ENCODE measurements at places on chromosomes 1 and 21. TPM values are rescaled to one million over a fixed set of nuclear protein-coding genes. Genes with fewer than 3 reads are reported as not detected.

GRCh38 chr21:14712121-14712715 lies 166.1 kb upstream of the SAMSN1 start:
- DNase-seq, result no peak

GRCh38 chr1:108050158-108050557 lies 85.2 kb upstream of the VAV3 start:
- peak; percentile 38 for DNase-seq

The PPIE gene
- total RNA-seq, result 68.6 TPM

DNA sequence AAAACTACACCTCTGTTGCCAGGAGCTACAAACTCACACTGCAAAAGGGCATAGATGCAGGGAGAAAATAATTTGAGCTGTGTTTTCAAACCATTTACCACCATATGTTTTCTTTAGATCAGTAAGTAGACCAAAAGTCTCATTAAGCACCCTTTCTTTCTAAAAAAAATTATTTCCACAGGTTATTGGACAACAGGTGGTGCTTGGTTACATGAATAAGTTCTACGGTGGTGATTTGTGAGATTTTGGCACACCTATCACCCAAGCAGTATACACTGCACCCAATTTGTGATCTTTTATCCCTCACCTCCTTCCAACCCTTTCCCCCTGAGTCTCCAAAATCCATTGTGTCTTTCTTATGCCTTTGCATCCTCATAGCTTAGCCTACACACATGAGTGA lies 21.1 kb downstream of the MAP10 start:
- DNase-seq, result no peak

All from B cell (primary cell).